GM23248 (cell line): ENCODE measurements at places on chromosomes 12 and 14.
A peak's percentile ranks its signal among the peaks of the same experiment; 100 is the strongest.

DNA sequence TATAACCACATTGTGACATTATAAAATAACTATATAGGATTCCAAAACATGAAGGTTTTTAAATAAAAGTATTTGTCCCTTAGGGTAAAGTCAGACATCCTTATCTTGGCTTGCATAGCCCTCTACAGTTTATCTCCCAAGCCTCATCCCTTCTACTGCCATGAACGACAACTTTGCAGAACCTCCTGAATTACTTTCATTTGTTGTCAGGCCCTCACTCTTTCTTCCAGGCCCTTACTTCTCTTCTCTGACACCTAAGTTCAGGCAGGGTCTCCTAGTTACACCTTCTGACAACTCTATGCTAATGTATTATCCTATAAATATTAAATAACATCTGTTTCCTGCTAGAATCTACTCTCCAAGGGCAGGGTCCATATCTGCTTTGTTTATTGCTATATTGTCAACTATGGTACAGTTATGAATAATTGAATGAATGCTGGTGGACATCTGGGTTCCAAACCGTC, 115.7 kb upstream of the MDM1 start:
- no peak for DNase-seq

DNA sequence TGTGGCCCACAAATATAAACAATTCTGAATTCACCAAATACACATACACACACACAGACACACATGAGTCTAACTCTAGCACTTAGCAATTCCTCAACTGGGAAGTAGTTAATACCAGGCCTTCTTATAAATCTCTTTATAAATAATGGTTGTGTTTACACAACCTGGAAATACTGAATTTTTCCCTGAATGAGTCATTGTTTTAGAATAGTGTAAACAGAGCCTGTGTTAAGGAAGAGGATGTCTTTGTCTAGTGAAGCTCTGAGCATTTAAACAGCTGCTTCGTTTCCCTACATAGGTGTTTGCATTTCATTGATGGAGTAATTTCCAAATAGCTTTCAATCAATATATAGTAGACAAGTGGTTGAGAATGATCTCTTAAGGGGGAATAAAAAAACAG, 218.8 kb downstream of the BTG1 start:
- peak; percentile 48 for DNase-seq

GRCh38 chr12:87930033-87930432, 99.2 kb downstream of the C12orf50 start:
- DNase-seq, result peak; percentile 63

DNA sequence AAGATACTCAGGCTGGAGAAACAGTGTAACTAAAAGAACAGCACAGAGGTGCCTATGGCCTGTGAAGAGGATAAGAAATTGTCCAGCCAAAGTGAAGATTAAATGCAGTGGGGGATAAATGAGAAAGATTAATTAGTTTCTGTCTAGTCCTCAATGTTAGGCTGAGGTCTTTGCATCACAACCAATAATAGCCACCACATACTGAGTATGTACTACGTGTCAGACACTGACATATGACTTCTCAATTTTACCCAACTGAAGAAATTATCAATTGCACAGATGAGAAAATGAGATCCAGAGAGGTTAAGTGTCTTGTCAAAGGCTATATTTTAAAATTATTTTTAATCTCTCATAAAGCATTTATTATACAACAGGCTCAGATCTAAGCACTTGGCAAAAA, 285.9 kb downstream of the PDZRN4 start:
- no peak for DNase-seq

- no peak for DNase-seq
Observed at GRCh38 chr14:68587931-68588330, 204.9 kb downstream of the ZFP36L1 start.
